ENCODE measurements at places on chromosomes 4 and X.

DNA sequence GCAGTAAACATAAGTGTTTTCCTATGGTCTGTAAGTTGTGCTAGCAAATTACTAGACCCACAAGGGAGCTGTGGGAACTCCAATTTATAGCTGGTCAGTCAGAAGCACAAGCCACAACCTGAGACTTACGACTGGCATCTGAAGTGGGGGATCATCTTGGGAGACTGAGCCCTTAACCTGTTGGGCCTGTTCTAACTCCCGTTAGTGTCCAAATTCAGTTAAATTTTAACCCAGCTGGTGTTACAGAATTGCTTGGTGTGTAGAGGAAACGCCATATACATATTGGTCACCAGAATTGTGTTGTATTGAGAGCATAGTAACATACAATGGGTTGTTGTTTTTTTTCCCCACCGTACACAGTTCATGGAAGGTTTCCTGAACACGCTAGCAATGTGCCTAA lies 25.1 kb upstream of the NFXL1 start:
- no peaks in the 10 kb centered on the region for H3K36me3 ChIP-seq

DNA sequence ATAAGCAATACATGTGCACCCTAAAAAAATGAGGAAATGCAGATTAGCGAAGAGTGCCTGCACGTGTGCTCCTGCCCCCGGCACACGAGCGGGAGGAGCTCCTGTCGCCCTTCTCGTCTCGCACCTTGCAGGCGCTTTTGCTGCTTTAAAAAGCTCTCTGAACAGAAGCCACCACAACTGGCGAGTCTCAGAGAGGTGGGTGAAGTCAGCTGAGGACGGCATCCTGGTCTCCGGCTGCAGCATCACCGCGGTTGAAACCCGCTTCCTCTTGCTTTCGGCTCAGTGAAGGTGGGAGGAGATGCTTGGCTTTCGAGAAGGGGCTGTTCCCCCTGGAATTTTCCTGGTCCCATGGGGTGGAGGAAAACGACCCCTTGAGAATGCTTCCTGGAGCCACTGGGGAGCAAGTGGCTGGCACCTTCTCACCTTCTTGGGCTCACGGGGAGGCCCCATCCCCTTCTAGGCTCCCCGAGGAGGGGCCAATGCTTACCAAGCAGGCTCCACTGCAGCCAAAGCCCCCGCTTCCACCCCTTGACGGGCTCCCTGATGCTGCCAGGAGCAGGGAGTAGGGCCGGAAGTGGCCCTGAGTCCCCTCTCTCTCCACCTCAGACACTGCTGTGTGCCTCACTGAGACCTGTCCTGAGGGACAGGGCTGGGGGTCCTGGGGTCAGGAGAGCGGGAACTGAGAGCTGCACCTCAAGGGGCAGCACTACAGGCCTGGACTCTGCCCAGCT lies 29.2 kb upstream of the MXD4 start:
- H3K27me3 ChIP-seq: peaks cover 3% of the 10 kb centered on the region
- peaks cover 3% of the 10 kb centered on the region for H3K4me1 ChIP-seq
- H3K4me3 ChIP-seq: no peak overlapping the region
- H3K36me3 ChIP-seq: peaks cover 6% of the 10 kb centered on the region

DNA sequence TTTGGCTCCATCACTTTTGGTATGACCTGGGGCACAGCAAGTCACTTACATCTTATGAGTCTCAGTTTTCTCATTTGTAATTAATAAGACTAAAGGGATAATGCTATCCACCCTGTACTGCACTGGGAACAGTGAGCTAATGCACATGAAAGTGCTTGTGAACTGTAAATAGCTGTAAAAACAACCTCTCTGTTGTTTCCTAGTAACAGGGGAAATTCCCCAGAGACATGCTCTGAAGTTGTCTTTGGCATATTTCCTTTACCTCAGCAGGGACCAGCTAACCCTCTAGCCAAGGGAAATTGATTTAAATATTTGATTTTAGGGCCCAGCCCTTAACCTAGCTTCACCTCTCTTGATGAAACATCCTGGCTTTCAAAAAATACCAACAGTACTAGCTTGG lies 6.1 kb upstream of the CYSLTR1 start:
- no peaks in the 10 kb centered on the region for H3K36me3 ChIP-seq
- DNase-seq: no peak
- no peak overlapping the region for H3K27ac ChIP-seq
- H3K27me3 ChIP-seq: peaks cover 2% of the 10 kb centered on the region

GRCh38 chr4:138513535-138513934 lies 271.4 kb upstream of the SLC7A11 start:
- H3K4me3 ChIP-seq: no peak overlapping the region
- H3K27me3 ChIP-seq: no peaks in the 10 kb centered on the region
- DNase-seq: no peak
- peaks cover 23% of the 10 kb centered on the region for H3K4me1 ChIP-seq
- H3K27ac ChIP-seq: no peak overlapping the region

DNA sequence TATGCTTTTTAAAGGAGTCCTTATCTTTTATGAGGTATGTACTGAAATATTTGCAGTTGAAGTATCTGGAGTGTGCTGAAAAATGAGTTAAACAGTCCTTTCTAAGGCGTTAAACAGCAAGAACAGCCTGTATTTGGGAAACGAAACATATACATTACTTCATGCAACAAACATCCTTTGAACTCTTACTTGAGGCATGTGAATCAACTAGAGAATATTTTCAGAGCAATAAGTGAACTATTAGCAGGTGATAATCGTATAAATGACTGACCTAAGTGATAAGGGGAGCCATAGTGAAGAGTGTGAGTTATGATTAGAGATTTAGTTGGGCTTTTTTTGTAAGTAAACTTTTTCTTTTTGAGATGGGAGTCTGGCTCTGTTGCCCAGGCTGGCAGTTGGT lies 45.9 kb upstream of the RHOH start:
- H3K27me3 ChIP-seq: no peaks in the 10 kb centered on the region
- H3K36me3 ChIP-seq: peaks cover 3% of the 10 kb centered on the region
- H3K4me1 ChIP-seq: no peaks in the 10 kb centered on the region

GRCh38 chr4:20253735-20254409 lies 2.2 kb downstream of the SLIT2 start:
- H3K4me1 ChIP-seq: peaks cover 53% of the 10 kb centered on the region
- no peak overlapping the region for H3K27ac ChIP-seq
- peaks cover 13% of the 10 kb centered on the region for H3K27me3 ChIP-seq

GRCh38 chr4:74166135-74166534 lies 8.2 kb downstream of the MTHFD2L start:
- DNase-seq: no peak
- H3K4me1 ChIP-seq: peaks cover 7% of the 10 kb centered on the region
- H3K27me3 ChIP-seq: no peaks in the 10 kb centered on the region
- peaks cover 3% of the 10 kb centered on the region for H3K36me3 ChIP-seq
- no peak overlapping the region for H3K27ac ChIP-seq

GRCh38 chr4:85798012-85798770 lies 323.2 kb downstream of the ARHGAP24 start:
- peaks cover 2% of the 10 kb centered on the region for H3K36me3 ChIP-seq
- no peak for DNase-seq
- no peaks in the 10 kb centered on the region for H3K27me3 ChIP-seq
- H3K27ac ChIP-seq: peak overlapping the region; percentile 27

Measured in chondrocyte (in vitro differentiated cells).